Left lobe of liver (tissue), 2 donors: ENCODE measurements at places on chromosomes 7 and 10. TPM values are rescaled to one million over a fixed set of nuclear protein-coding genes. Genes with fewer than 3 reads are reported as not detected.

- no peak for DNase-seq
These were observed 3.4 kb downstream of the GGCT start for GRCh38 chr7:30501264-30501663.

DNA sequence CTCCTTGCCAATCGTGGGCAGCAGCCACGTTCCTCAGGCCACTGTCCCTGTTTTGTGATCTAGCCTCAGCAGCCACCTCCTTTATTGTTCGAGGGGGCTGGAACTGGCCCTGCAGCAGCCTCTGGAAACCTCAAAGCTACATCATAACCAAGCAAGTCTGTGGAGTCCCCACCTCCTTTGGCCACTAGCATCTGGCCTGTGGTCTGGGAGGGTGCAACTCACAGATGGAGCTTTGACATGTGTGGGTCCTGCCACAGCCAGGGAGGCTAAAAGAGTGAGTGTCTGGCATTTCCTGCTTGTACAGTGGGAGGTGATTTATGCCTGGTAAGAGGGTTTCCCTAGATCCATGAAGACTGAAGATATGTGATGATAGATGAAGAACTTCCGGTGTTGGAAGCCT lies 32.3 kb upstream of the NUB1 start:
- DNase-seq, result peak; percentile 34

DNA sequence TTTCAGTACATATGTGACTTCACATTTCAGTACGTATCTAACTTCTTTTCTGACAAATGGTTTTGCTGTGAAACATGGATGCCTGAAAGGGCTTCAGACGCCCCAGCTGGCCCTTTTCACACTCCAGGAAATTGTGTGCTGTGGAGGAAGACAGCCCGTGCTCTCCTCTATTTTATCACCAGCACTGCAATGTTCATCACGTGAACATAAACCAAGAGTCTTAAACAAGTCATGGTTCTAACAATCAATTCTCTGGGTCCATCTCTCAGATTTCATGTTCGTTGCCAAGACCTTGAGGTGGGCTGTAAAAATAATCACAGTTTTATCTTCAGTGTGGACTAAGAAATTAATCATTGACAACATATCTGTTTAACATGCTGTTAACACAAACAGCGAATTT lies 141.2 kb downstream of the WDR37 start:
- DNase-seq, result no peak

- no peak for DNase-seq
These were observed 49.8 kb downstream of the STK31 start for GRCh38 chr7:23759671-23760391.

DNA sequence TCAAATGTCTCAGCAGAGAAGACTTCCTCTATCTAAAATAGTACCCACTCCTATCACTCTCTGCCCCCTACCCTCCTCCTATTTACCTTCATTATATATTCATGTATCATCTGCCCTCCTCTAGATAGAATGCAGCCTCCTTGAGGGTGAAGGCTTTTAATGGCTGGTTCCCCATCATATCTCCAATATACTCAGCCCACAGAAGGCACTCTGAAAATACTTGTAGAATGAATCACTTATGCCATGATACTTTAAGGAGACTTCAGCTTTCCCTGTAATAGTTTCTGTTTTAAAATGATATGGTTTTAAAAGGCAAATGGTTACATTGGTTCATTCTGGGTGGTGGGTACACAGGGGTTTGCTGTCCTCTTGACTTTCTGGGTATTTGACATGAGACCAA lies 25.3 kb downstream of the GFRA1 start:
- no peak for DNase-seq

- DNase-seq, result no peak
These were observed 144.1 kb downstream of the LRRC4 start for GRCh38 chr7:127887096-127887495.

- DNase-seq, result no peak
These were observed 13.7 kb upstream of the MAP3K8 start for GRCh38 chr10:30420266-30420665.

DNA sequence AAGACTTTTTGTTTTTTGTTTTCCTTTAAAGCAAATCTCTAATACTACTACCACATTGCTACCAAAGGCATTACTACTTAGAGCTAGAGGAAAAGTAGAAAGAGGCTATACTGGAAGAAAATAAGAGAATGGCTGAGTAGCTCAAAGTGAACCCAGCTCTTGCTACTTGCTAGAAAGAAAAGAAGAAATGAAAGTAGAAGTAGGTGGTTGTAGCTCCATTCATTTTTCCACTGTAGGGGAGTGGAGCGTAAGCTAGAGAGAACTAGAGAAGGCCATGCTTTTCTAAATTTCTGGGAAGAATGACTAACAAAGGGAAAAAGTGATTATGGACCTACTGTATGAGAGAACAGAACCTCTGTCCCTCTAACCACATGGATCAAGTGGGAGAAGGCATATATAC lies 184.4 kb downstream of the PON1 start:
- no peak for DNase-seq

The CFAP70 gene
- total RNA-seq, result 2.8 TPM

The STEAP1B gene
- not detected for total RNA-seq

The ZNF853 gene
- 0.10 TPM for total RNA-seq

The ANXA11 gene
- 42.7 TPM for total RNA-seq

The MEOX2 gene
- total RNA-seq, result 0.18 TPM
